Stimulated activated CD8-positive, alpha-beta memory T cell treated with anti-CD3 and anti-CD28 coated beads, Interleukin-2, amount 100 ng/mL, for 1 hour (primary cell): ENCODE measurements at places on chromosomes 13 and 19.

- DNase-seq, result no peak
Measured at GRCh38 chr13:28474491-28475134, 20.3 kb downstream of the FLT1 start.

DNA sequence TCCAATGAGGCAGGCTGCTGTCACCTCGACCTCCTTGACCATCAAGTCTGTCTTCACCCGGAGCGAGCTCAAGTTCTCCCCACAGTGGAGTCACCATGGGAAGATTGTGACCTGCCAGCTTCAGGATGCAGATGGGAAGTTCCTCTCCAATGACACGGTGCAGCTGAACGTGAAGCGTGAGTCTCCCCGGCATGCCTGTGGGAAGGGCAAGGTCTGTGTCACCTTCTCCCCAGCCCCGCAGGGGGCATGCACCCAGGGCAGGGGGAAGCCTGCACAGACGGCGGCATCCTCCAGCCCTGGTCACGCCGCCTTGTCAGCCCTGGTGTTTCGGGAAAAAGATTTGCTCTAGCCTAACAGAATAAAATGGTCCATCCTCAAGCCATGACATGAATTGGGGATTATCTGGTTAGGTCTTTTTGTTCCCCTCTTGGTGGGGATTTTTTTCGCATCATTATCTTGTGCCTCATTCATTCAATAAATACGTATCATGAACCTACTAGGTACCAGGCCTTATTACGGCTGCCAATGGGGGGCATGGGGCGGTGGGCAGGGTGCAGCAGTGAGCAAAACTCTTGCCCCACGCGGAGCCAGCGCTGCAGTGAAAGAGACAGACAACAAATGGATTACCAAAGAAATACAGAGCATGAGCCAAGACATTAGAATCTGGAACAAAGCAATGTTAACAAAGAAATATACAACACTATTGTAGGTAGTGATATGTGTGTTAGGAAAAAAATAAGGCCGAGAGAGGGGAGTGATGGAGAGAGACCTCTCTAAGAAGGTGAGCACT, 7.4 kb downstream of the CD22 start:
- no peak for DNase-seq

- no peak for DNase-seq
Measured at GRCh38 chr19:30930941-30931706, 418.1 kb downstream of the TSHZ3 start.

GRCh38 chr19:39623946-39624345, 21.6 kb downstream of the LGALS13 start:
- no peak for DNase-seq

DNA sequence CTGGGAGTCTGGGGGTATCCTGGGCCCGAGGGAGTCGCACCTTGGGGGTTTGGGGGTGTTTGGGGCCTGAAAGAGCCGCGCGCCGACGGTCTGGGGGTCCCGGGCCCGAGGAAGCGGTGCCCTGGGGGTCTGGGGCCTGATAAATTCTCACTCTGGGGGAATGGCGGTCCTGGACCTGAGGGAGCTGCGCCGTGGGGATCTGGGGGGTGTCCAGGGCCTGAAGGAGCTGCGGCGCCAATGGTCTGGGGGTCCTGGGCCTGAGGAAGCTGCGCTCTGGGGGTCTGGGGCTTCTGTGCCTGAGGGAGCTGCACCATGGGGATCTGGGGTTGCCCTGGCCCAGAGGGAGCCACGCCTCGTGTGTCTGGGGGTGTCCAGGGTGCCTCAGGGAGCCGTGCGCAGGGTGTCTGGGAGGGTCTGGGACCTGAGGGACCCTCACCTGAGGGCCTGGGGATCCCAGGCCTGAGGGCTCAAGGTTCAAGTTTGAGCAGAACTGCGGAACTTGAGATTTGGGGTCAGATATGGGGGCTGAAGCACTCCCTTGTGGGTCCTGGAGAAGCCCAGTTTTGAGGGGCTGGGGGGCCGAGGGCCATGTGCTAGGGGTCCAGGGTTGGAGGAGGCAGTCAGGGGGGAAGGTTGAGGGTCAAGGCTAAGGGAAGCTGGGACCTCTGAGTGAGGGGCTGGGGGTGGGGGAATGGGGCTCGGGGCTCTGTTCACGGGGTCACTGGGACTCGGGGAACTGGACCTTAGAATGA, 1.1 kb downstream of the HDGFL2 start:
- no peak for DNase-seq

- DNase-seq, result no peak
Measured at GRCh38 chr13:37202264-37202663, 96.8 kb upstream of the CSNK1A1L start.

GRCh38 chr13:86974995-86975328, 696.2 kb upstream of the SLITRK5 start:
- no peak for DNase-seq

DNA sequence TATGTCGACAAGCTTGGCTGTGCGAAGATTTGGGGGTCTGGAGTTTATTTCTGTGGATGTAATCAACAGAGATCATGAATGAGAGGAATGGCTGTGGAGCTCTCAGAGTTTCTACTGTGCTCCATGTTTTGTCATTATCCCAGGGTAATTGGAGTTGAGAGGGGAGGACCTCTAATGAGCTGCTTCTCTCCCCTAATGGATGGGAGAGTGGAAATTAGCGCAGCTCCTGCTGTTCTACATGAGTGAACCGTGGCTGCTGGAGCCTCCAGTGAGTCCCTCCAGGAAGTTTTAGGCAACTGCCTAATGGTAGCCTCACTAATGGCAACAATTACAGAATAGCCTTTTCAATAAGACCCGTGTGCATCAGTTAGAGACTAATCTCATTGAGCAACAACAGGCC, 31.3 kb upstream of the FGF9 start:
- no peak for DNase-seq

DNA sequence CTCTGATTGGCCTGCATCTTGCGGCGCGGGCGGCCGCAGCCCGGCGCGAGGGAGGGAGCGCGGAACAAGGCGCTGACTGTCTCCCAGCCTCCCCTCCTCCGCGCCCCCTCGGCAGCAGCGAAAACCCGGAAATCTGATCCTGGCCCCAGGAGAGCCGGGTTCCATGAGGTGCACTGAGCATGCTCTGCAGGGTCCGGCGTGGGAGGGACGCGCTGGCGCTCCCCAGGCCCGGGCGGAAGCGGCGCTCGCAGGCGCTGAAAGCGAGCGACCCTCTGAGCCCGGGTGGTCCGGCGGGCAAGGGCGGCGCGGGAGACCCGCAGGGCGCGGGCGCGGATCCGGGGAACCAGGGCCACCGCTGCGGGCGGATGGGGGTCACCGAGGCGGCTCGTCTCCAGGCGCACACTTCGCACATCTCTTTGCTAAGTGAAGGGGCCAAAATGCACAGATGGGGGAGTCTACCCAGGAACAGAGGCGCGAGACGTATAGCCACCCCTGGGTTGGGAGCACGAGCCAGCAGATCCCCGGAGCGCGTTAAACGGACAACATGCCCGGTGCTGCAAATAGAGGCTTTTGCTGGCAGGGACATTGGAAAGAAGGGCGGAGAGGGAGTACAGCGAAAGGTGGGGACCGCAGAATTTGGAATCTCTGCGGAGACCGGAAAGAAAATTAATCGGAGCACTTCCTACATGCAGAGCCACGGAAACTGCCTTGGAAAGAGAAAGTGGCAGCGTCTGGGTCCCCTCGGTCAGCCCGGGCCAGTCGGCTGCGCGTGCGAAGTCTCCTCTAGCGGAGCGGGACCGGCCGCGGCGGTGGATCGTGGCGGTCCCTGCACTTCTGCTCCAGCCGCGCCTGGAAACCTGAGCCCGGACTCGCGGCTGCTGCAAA, 510 bp upstream of the PCDH9 start:
- peak; percentile 61 for DNase-seq

- DNase-seq, result no peak
Measured at GRCh38 chr13:90201202-90201601, 1146.3 kb upstream of the MIR17HG start.

DNA sequence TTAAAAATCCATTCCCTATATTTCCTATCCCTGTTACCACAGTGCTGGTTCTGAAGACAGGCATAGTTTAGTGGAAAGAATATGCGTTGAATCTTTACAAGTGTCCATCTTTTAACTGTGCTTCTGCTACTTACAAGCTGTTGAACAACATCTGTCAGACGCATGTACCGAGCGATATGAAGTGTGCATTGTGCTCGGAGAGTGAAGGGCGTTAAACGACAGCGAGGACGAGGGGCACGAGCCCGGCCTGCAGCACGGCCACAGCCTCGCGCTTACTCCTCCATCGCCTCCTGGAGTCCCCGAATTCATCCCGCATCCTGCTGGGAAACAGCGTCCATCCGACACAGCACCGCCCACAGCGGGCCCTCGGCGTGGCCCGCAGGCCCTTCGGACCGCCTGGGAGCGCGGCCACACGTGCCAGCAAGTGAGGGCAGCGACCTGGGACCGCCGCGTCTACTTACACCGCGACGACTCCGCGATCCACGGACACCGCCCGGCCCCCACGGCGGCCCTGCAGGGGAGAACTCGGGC, 514 bp downstream of the PCID2 start:
- no peak for DNase-seq

DNA sequence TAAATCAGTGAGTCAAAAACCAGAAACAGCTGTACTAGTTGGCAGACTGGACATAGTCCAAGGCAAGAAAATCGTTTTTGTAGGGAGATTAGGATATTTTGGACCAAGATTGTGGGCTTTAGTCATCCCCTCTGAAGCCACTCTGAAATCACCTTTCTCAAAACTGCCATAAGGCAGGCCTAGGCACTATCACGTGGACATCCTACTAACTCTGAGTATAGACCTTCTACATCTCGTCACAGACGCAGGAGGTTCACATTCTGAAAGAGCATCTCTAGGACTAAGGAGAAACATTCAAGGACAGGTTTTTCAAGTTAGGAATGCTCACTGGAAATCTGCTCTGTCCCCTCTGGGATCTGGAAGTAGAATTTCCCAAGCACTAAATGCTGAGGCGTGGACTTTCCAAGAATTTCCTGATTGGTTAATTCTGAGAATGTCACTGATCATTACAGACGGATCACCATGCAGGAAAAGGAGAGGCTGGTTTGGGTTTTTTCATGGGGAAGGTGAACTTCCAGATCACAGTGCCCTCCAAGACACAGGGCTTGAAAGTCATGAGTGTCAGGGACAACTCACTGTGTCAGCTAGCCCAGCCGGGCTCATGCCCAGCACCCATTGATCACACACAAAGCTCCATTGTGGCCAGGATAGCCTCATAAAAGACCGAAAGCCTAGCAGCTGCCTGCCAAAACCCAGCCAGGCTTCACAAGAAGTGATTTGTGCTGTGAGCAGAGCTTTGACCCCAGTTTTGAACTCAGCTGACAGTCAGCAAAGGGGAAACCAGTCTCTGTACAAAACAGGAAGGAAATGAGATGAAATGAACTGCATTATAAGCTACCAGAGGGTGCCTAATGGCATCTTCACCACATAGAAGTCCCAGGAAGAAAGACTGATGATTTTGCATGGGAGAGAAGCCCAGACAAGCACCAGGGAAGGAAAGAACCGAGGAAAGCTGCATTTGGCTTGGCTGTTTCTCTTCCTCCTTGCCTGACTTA, 2.7 kb upstream of the RUBCNL start:
- DNase-seq, result no peak

DNA sequence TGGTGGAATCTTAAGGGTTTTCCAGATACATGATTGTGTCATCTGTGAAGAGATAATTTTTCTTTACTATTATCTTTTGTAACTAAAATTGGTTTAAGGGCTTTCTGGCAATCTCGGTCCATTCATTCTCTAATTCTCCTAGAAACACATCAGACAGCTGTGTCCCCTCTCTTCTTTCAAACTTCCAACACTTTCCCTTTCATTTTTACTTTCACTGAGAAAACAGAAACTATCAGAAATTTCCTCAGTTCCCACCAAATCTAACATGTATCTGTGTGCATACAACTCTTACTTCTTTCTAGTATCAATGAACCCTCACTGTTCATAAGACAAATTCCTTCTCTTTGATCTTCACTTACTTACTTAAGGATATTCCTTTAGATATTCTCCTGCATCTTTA, 40.2 kb downstream of the KCNRG start:
- DNase-seq, result no peak

DNA sequence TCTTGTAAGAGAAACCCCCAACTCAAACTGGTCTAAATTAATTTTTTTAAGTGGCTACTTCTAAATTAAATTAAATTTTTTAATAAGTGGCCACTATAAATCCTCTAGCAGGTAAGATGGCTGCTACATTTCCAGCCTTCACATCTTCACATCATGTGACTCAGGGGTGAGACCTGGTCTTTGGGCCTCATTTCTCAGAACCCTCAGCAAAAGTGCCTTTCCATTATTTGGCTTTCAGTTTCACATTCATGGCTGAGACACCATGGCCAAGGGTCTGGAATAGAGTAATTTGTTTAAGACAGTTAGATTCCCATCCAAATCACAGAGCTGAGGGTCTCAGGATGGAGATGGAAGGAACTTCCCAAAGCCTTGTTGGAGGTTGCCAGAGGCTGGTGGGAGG, 47.5 kb downstream of the DCT start:
- no peak for DNase-seq

- no peak for DNase-seq
Measured at GRCh38 chr19:17025991-17026658, 485 bp downstream of the CPAMD8 start.

DNA sequence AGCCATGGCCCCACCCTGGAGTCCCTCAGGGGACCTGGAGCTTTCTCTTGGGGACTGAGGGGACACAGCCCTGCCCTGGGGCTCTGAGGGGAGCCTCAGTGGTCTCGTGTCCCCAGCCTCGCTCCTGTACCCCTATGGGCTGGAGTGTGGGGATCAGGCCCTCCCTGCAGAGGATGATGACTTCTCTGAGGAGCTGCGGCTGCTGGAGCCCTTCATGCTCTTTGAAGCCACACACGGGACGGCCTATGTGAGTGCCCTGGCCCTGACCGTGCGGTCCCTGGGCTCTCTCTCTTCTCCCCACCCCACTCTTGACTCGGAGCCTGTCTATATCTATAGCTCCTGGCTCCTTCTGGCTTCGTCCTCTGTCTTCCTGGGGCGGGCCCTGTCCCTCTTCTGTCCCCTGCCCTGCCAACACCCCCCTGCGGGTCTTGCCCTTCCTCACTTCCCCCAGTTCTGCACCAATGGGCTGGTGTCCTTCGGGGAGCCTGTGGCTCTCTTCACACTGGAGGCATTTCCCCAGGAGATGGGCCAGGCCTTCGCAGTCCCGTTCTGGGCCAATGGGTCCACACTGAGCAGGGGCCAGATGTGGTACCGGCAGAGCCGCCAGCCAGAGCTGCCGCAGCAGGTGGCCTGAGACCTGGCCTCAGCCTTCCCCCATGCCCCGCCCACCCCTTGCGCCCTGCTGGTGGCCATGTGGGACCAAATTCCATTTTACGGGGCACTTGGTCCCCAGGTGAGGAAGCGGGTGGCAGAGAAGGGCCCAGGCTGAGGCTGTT, 33.1 kb downstream of the HPN start:
- no peak for DNase-seq

GRCh38 chr19:46946611-46947238, 72.9 kb upstream of the NPAS1 start:
- no peak for DNase-seq

DNA sequence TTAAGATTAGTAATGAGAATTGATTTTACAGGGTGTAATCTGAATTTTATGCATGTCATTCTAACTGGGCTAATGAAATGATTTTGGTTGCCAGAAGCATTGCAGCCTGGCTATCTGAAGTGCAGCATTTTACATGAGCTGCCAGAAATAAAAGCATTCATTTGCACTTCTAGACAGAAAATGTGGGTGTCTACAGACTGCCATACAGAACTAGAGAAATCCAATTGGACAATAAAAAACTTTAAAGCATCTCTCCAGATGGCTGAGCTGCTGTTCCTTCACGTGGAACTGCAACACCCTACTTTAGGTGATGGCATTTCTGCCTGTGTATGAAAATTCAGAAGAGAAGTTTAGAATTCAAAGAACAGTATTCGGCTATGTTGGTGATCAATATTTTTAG, 450.1 kb upstream of the SLITRK1 start:
- no peak for DNase-seq
